ENCODE measurements at places on chromosomes 1 and 21.

DNA sequence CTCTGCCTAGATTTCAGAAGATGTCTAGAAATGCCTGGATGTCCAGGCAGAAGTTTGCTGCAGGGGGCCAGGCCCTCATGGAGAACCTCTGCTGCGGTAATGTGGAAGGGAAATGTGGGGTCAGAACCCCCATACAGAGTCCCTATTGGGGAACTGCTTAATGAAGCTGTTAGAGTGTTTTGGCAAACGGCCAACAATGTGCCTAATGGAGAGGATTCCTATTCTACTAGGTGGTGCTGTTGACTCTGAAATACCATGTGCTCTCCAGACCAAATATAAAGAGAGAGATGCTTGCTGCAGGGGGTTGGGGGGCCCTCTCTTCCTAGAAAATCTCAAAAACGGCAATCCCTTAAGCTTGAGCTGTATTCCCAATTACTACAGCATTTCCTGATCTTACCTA, 57.1 kb upstream of the DR1 start:
- DNase-seq = peak; percentile 13

DNA sequence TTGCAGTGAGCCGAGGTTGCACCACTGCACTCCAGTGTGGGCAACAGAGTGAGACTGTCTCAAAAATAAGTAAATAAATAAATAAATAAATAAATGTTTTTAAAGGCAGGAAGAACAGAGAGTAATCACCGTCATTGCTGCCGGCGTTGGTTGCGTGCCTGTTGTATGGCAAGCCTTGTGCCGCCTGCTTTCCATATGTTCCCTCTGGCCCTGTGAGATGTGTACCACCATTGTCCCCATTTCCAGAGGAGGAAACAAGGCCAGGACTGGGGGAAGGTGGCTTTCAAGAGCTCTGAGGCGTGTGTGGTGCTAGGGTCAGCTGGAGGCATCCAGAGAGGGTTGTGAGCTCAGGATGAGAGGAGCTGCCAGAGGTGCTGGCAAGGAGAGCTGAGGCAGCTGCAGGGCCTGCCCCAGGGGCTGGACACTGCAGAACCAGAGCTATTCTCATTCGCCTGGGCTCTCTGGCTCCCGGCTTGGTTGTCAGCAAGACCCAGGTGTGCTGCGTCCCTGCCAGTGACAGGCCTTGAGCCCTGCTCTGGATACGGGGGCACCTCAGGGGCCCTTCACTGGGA, 5.2 kb upstream of the MARCKSL1 start:
- DNase-seq = no peak

GRCh38 chr21:21813289-21813688, 815.1 kb downstream of the NCAM2 start:
- no peak for DNase-seq

DNA sequence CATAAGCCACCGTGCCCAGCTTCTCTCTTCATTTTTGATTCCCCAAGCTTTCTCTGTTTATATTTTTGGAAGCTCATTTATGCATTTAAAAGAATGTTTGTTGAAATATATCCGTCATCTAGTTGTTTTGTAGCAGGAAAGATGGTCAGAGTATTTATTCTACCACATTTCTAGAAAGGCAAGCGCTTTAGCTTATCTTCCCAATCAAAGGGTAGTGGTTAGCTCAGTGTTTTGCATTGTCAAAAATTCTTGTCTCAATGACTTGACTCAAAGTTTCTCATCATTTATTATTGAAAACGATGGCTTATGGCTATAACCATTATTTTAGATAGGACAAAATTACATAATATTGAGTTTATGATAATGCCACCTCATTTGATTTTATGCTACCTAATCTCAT, 116.1 kb upstream of the ZP4 start:
- DNase-seq = no peak

DNA sequence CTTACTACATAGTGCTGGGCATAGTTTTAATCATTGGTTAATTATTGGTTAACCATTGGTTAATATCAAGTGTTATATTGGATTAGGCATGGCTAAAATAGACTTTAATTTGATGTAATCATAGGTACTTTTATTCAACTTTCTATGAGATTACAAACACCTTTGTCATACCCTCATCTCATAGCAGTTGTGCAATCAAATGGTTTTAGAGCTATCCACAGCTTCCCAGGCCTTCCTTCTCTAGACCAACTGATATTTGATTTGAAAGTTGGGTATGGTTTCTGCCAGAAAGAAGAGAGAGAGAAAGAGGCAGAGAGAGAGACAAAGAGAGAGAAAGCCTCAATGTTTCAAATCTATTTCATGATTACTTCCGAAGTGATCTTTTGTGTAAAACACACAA, 9.6 kb upstream of the RGS1 start:
- DNase-seq = no peak

GRCh38 chr1:2594001-2594640, 7.5 kb downstream of the PRXL2B start:
- DNase-seq = peak; percentile 79

DNA sequence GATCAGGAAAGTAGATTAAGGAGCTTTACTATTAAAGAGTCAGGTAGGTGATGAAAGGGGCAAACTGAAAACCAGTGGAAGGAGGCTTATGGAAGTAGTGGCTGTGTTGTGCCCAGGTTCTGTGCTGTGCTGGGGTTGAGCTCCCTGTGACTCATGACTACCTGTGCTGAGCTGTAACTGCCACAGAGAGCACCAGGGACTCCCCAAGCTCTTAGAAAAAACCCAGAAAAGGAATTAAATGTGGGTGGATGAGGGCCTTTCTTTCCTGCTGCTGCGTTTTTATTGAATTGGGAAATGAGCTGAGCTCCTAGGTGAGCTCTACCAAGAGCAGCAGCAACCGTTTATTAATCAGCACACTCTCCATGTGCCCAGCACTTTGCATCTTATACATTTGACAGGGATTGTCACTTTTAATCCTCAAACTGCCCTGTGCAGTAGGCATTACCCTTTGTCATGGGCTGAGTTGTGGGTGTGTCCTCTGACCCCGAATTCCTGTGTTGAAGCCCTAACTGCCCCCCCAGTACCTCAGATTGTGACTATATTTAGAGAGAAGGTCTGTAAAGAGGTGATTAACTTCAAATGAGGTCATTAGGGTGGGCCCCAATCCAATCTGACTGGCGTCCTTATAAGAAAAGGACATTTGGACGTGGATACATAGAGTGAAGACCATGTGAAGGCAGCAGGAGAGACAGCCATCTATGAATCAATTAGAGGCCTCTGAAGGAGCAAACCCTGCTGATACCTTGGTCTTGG, 65.4 kb downstream of the AK4 start:
- no peak for DNase-seq
